ENCODE measurements at places on chromosomes 12 and 14. TPM values are rescaled to one million over a fixed set of nuclear protein-coding genes. Genes with fewer than 3 reads are reported as not detected.

The GARIN6 gene
- total RNA-seq: not detected

DNA sequence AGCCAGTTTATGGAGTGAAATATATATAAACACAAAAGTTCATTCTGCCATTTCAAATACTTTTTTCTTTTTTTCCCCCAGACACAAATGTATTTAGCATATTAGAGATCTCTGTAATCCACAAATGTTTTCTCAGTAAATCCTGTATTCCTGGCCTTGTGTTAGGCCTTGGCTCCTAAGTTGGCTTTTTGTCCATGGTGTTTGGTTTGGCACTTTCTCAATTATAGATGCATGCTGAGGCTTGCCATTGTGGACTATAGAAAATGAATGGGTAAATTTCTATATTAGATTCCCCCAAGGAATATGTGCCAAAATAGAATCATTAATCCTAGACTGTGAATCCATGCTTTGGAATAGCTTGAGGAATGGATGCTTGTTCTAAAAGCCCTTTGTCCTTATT is 17.0 kb downstream of the RIC8B start:
- DNase-seq: peak; percentile 47

- no peak for DNase-seq
Measured at GRCh38 chr12:94180558-94181296, 32.4 kb downstream of the PLXNC1 start.

DNA sequence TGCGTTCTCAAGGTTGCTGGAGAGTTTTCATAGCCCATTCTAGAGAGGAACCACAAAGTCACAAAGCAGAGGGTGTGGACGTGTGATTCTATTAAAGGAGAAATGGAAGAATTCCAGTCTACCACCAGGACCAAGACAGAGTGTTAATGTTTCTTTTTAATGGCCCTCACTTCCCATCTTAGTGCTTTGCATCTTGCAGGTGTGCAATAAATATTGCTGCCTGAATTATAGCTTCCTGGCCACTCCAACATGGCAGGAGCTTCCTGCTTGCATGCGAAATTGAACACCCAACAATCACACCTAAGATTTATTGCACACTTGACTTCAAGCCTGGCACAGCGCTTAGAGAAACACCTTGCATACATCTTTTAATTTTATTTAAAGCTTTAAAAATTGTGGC is 22.4 kb upstream of the PPP1CC start:
- no peak for DNase-seq

- no peak for DNase-seq
Measured at GRCh38 chr12:24822121-24822899, 126.6 kb downstream of the BCAT1 start.
